ENCODE measurements at places on chromosomes 6 and 20. TPM values are rescaled to one million over a fixed set of nuclear protein-coding genes. Genes with fewer than 3 reads are reported as not detected.

Gene NMBR
- total RNA-seq = not detected

Gene CCN5
- 1.7 TPM for total RNA-seq

DNA sequence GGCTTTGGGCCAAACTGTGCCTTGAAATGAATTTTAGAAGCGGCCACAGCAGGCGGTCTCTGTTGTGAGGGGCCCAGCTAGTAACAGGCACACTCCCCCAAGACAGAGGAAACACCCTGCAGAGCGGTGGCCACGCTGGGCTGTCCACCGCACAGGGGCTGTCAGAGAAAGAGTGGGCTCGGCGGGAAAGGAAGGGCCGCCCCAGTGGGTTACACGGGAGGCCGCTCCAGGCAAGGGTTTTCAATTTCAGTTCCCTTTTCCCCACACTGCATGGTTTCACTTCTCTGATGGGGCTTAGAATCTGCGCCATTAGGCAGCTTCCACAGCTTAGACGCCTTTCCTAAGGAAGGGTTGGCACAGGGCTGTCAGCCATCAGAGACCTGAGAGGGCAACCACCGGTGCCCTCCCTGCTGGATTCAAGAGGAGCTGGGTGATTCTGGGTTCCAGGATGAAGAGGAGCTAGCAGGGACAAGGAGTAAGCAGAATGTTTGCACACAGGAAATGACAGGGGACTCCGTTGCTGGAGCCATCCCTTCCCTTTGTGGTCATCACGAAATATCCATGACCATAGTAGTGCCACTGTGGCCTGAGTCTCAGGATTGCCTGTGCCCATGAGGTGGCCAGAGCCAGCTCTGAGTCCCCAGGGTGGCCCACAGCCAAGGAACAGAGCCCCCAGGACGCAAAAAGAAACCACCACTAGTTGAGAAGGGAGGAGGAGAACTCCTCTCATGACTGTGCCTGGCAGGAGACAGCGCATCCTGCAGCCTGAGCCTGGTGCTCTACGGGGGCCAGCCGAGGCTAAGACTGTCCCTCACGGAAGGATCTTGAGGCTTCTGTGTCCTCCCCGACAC, 282.7 kb downstream of the NRN1 start:
- DNase-seq = no peak

- no peak for DNase-seq
Measured at GRCh38 chr20:49319208-49319809, 41.5 kb upstream of the ZNFX1 start.

GRCh38 chr20:61924858-61925554, 140.7 kb downstream of the TAF4 start:
- no peak for DNase-seq

Gene USP49
- total RNA-seq = 3.0 TPM

DNA sequence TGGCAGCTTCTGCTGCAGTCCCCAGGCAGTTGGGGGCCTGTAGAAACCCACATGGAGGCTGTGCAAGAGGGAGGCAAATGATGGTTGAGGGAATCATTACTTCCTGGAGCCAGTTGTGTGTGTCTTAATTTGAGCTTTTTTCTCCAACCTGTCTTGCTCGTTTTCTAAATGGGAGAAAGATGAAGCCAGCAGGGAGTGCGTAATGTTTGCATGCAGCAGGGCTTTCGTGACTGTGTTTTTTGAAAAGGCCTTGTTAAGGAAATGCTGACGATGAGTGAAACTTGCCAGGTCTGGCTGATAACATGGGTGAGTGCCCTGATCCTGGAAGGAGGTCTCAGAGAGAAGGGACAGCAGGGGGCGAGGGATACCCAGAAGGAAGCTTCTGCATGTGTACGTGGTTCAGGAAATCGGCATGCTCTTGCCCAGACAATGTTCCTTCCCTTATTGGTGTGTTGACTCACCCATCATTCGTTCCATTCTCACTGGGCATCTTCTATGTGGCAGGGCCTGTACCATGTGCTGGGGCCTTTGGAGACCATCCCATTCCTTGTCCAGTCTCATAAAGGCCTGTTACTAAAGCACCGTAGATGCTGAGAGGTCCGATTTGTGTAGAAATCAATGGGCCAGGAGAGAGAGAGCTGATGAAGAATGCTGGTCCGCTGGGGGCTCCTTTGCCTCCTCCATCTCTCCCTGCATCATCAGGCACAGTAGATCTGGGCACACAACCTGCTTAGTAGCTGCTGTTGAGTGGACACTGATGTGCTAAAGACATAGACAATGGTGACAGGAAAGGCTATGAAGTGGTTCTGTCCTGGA, 27.4 kb downstream of the GLP1R start:
- no peak for DNase-seq

Gene ROS1
- total RNA-seq = 0.32 TPM

Measured in fibroblast of villous mesenchyme (primary cell).